ENCODE measurements at places on chromosomes 7 and 10.

- DNase-seq: peak; percentile 76
Observed at GRCh38 chr7:151381348-151382078, 28.3 kb downstream of the WDR86 start.

GRCh38 chr7:70092314-70093204 is 494.3 kb downstream of the AUTS2 start:
- DNase-seq: no peak

DNA sequence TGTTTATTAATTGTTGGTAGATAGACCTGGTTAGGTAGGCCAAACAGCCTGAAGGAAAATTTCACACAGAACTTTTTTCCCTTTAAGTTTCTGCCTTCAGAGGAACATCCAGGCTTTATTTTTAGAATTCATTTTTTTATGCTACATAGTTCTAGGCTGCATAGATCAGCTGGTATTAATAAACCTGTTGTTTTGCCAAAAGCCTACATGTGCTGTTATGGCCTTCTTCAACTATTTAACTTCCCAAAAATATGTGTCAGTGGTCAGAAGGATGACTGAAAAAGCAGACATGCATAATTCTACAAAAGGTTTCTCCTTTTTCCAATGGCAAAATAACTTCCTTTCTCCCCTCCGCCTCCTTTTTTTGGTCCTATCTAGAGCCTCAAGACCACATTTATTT is 303.0 kb upstream of the DKK1 start:
- DNase-seq: no peak

- no peak for DNase-seq
Observed at GRCh38 chr7:2838873-2839578, 5.1 kb downstream of the GNA12 start.

DNA sequence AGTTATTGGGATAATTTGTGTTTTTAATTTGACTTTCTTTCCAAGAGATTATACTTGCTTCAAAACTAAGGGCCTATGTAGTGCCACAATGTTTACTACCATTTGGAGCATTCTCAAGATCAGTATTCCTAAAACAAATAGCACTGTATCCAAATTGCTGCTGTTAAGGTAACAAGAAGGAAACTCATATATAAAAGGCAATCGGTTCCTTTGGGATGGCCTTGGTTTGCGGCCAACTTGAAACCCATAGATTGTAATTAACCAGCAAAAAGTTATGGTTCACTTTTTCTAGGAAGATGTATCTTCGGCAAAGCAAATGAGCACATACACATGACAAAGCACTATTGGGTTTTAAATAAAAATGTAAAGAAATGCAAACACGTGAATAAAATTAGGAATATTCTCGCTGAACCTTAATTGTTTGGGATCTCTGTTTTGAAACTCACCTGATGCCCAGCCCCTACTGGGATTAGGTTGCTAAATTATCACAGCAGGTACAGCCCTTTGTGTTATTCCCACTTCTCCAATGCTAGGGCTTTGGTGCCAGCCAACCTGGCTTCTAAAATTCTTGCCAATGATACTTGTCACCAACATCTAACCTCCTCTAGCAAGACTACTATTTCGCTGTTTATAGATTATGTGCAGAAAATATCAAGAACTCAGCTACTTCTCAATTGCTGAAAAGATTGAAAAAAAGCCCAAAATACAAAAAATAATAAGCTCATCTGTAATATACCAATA is 16.0 kb downstream of the CDNF start:
- DNase-seq: no peak

DNA sequence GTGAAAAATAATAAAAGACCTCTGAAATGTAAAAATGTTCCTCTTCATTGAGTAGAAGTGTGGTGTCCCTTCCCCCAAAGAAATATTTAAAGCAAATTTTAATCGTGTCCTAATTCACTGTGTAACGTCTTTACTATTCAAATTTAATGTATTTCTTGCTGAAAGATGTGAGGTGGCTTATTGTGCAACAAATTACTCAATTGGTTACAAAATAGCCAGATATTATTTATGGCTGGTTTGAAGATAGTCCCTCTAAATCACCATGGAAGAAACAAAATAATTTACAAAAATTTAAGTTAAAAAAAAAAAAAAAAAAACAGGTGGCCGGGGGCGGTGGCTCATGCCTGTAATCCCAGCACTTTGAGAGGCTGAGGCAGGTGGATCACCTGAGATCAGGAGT is 43.7 kb downstream of the DNAJC12 start:
- DNase-seq: no peak

- no peak for DNase-seq
Observed at GRCh38 chr10:36349445-36350078, 707.5 kb upstream of the FZD8 start.

DNA sequence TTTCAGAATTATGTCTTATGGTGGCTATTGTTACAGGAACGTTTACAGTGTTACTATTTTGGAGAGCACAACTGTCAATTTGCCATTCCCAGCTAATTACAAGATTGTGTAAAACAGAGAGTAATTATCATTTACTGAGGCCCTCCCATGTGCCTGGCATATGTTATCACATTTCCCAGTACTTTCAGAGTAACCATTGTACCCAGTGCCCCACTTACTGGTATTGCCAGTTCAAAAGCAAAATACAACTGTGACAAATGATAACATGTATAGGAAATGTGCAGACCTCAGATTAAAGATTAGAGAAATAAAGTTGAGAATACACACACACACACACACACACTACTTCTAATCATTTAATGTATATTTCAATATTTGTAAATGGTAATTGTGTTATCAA is 572.5 kb downstream of the POM121L12 start:
- no peak for DNase-seq

DNA sequence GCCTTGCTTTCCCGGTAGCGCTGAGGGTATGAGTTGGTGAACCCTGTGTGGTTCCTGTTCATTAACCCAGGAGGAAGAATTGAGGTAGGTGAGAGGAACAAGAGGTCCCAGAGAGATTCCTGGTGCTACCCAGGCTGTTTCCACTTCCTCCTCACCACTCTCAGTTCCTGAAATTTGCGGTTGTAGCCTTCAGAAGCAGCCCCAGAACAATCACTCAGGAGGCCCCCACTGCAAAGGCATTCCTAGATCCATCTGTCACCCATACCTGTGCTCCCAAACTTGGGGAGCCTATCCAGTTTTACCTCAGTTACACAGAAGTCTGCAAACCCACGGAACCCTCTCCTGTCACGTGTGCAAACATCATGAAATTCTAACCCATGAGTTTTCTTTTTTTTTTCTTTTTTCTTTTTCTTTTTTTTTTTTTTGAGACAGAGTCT is 9.0 kb upstream of the PIP4K2A start:
- DNase-seq: peak; percentile 38

DNA sequence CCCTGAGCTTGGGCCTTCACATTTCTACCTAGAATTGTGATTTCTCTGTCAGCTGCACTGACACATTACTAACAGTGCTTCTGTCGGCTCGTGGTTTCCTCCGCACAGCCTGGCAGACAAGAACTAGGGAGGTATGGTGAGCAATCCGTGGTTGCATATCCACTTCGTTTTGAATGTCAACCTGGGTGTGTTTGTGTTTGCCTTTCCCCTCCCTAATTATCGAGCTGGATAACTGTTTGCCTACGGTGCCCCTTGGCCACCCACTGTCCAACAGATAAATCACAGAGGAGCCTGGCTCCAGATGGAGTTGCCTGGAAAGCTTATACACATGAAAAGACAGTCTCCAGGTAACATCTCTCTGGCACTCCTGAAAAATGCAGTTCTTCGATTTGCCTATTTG is 228.8 kb downstream of the TRIL start:
- no peak for DNase-seq

- DNase-seq: no peak
Observed at GRCh38 chr10:44949127-44949802, 10.3 kb upstream of the RASSF4 start.

GRCh38 chr10:131537281-131537680 is 225.8 kb upstream of the TCERG1L start:
- DNase-seq: no peak

GRCh38 chr10:5942001-5942400 is 35.3 kb downstream of the IL15RA start:
- no peak for DNase-seq

DNA sequence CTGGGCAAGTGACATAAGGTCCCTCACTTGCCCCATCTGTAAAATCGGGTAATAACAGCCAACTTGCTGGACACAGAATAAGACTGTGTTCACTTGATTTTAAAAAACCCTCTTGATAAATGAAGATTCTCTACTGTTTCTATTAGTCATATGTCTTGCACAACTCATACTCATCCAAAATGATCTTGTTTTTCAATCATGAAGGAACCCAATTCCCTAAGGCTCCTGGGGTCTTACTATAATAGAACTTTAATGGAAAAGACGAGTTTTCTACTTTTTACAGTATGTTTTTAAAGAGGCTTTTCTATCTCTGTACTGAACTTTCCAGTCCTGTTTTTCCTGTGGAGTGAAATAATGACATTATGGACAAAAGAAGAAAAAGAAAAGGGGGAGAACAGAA is 103.8 kb downstream of the ARID5B start:
- no peak for DNase-seq

GRCh38 chr10:101545898-101546297 is 42.2 kb downstream of the POLL start:
- DNase-seq: no peak

GRCh38 chr7:112789817-112790585 is at the start of gene TMEM168:
TMEM168 (minus strand) TSS chr7:112790393; CDS start chr7:112784825, 5,568 bp downstream.
- peak; percentile 80 for DNase-seq

DNA sequence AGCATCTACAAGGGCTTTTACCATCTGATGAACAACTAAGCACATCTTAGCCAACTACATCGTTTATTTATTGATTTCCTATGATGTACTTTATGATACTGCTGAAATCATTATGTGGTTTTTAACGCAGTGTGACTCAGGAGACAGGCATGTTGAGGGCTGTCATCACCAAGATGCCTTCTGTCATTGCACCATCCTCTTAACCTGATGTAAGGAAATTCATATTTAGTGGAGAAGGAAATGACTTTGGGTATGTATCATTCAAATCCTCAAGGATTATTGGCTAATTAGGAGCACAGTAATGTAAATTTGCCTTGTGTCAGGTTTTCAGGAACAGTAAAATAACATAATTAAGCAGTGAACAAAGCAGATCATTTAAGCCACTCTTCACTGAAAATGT is 138.5 kb upstream of the MGMT start:
- DNase-seq: no peak

GRCh38 chr10:114698271-114699061 is 40.4 kb upstream of the ABLIM1 start:
- DNase-seq: no peak

GRCh38 chr10:47296156-47296894 is 3.7 kb upstream of the GDF10 start:
- no peak for DNase-seq

GRCh38 chr7:88344271-88344670 is 37.6 kb upstream of the STEAP4 start:
- no peak for DNase-seq

GRCh38 chr7:11539853-11540252 is 292.1 kb downstream of the THSD7A start:
- DNase-seq: no peak

- DNase-seq: no peak
Observed at GRCh38 chr7:38751416-38751815, 120.2 kb upstream of the AMPH start.
